ENCODE measurements at places on chromosomes 3 and 15.
A peak's percentile ranks its signal among the peaks of the same experiment; 100 is the strongest.

GRCh38 chr3:2851361-2851760 is 258.8 kb downstream of the IL5RA start:
- DNase-seq = no peak

GRCh38 chr15:40104865-40105516 is 3.7 kb downstream of the BMF start:
- DNase-seq = peak; percentile 91

DNA sequence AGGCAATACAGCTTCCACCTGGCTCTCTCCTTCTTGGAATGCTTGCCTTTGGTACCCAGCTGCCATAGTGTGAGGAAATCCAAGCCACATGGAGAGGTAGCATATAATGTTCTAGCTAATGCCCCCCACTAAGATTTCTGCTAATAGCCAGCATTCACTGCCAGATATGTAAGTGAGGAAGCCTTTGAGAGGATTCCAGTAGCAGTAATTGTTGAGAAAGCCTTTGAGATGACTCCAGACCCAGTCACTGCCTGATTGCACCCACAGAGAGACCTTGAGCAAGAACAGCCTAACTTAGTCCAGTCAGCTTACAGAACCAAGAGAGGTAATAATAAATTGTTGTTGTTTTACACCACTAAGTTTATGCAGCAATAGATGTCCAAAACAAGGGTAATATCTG is 63.1 kb downstream of the STRIT1 start:
- DNase-seq = peak; percentile 15

- no peak for DNase-seq
Observed at GRCh38 chr3:153783741-153784480, 337.3 kb upstream of the ARHGEF26 start.

DNA sequence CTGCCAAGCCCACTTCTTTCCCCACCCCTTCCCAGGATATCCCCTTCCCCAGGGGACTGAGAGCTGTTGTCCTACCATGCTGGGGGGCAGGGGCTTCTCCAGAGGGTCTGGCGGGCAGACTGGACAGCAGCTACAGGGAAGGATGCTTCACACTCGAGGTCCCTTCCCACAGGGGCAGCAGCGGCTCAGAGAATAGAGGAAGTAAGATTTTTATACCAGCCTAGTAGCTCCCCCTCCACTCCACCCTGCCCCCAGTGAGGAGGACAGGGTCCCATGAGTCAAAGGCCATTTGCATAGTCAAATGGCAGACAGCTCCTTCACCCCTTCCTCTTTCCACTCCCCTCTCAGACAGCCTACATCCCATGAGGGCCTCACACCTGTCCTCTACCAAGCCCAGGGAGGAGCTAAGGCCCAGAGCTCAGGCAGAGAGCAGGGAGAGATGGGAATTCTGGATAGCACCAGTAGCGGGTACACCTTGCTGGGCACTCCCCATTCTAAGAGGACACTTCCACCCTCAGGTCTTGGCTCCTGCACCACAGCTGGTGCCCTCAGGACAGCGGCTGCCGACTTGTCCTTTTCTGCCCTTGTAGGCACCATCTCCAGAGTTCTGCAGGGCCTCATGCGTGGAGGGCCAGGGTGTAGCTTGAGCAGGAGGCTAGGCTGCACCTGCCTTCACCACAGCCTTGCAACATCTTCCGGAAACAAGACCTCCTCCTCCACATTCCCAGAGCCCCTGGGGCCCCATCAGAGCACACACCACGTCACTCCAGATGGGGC is at the start of gene TLR9:
TLR9 (minus strand) TSS at position 194 of the 777 bp plus-strand sequence; CDS start at position 78, 116 bp downstream.
- peak; percentile 39 for DNase-seq
